Cardiac atrium fibroblast (primary cell): ENCODE measurements at places on chromosomes 7 and 10. TPM values are rescaled to one million over a fixed set of nuclear protein-coding genes. Genes with fewer than 3 reads are reported as not detected.

Gene CPA2
- total RNA-seq, result not detected in 2 replicates

Gene POLR2J2
- 1.6 TPM in 1 of 2 replicates, not detected in the other for total RNA-seq

Gene OR2A42
- not detected in 2 replicates for total RNA-seq

Gene SPDYE8
- total RNA-seq, result not detected in 2 replicates

Gene UCMA
- total RNA-seq, result not detected in 2 replicates

Gene CHST3
- total RNA-seq, result 19.5 and 33.9 TPM in 2 replicates

Gene MCMBP
- 50.9 and 51.7 TPM in 2 replicates for total RNA-seq

Gene CFAP58
- under 0.01 TPM in 1 of 2 replicates, not detected in the other for total RNA-seq

Gene HOXA4
- total RNA-seq, result not detected in 2 replicates

Gene EN2
- total RNA-seq, result not detected in 2 replicates

Gene JCAD
- total RNA-seq, result 8.5 and 35.2 TPM in 2 replicates

Gene ABLIM1
- total RNA-seq, result 11.6 and 14.4 TPM in 2 replicates

Gene UCN3
- total RNA-seq, result not detected in 2 replicates

Gene LIMK1
- total RNA-seq, result 19.4 and 23.3 TPM in 2 replicates

Gene STARD3NL
- total RNA-seq, result 37.9 and 52.3 TPM in 2 replicates

Gene LIPK
- not detected in 2 replicates for total RNA-seq
